Hematopoietic multipotent progenitor cell (in vitro differentiated cells): ENCODE measurements at places on chromosomes 11 and 22.

- DNase-seq = no peak
Observed at GRCh38 chr11:111209543-111210355, 35.8 kb upstream of the POU2AF2 start.

DNA sequence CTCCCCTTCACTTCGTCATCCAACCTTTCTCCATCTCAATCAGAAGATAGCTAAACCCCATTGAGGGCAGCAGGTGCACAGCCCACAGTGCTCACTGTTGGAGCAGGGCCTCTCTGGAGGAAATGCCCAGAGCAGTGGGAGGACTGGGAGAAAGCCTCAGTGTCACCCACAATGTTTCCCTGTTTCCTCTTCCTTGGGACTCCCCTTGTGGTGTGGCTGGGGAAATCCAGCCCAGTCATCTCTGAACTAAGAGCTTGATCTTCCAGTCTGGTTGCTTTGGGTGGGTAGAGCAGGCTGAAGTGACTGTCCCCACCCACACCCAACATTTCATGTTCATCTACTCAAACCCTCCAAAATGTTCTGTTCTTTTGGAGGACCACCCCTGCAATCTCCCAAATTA is 29.8 kb upstream of the EED start:
- DNase-seq = no peak

DNA sequence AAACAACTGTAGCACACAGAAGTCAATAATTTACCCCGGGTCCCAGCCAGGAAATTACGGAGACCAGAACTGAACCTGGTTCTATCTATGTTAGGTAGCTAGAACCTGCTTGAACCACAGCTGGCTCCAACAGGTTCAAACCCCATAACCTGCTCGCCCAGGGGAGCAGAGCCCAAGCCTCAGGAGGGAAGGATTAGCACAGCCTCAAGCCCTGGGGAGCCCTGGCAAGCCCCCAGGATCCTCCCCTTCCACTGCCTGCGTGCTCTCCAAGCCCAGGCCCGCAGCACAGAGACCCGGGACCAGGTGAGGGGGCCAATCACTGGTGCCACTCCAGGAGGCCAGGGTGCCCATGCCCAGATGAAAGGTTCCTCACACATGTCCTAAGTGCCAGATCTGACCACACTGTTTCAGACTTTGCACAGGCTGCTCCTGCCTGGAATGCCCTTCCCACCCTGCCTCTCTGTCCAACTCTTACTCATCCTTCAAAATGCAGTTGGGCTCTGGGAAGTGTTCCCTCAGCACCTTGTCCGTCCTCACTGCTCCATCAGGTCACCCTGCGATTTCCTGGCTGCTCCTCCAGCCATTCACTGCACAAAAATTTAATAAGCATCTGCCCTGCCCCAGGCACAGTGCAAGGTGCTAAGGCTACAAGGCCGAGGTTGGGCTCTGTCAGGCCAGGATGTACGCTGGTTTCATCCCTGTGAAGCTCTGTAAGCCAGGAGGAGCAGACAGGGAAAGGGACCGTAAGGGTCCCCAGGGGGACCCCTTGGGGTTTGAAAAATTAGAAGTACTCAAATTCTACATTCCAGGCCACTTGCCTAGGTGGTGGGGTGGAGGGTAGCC is 32.2 kb downstream of the ARRB1 start:
- no peak for DNase-seq

- no peak for DNase-seq
Observed at GRCh38 chr22:50523806-50524675, 1.4 kb downstream of the SCO2 start.

GRCh38 chr11:77801477-77801876 is 19.0 kb downstream of the RSF1 start:
- DNase-seq = no peak

- DNase-seq = no peak
Observed at GRCh38 chr22:47001288-47001687, 238.8 kb downstream of the TBC1D22A start.

GRCh38 chr11:57597916-57598830 is 688 bp downstream of the SERPING1 start:
- DNase-seq = no peak

GRCh38 chr11:97544431-97544830 is 1154.6 kb downstream of the JRKL start:
- DNase-seq = no peak

GRCh38 chr11:127136438-127136837 is 135.9 kb upstream of the KIRREL3 start:
- no peak for DNase-seq

GRCh38 chr11:21630934-21631478 is 561.9 kb upstream of the ANO5 start:
- DNase-seq = no peak

GRCh38 chr11:65309006-65309405 is 5.7 kb upstream of the CDC42EP2 start:
- DNase-seq = no peak

- no peak for DNase-seq
Observed at GRCh38 chr11:1570531-1570895, 1.6 kb downstream of the DUSP8 start.

DNA sequence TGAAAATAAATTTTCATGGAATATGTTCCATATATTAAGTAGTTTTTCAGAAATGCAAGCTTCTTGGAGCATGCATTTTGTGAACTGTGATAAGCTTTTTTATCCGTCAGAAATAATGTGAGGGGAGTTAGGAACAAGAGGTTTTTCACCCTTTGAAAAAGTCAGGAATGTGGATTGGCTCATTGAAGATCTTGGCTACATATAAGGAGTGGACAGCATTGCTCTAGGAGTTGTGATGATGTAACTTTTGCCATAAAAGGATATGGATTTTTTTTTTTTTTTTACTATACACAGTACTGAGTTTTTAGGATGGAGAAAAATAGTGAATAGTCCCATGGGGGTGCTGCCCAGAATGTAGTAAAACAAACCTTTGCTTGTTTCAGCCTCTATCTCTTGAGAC is 180.2 kb downstream of the NAV2 start:
- no peak for DNase-seq

DNA sequence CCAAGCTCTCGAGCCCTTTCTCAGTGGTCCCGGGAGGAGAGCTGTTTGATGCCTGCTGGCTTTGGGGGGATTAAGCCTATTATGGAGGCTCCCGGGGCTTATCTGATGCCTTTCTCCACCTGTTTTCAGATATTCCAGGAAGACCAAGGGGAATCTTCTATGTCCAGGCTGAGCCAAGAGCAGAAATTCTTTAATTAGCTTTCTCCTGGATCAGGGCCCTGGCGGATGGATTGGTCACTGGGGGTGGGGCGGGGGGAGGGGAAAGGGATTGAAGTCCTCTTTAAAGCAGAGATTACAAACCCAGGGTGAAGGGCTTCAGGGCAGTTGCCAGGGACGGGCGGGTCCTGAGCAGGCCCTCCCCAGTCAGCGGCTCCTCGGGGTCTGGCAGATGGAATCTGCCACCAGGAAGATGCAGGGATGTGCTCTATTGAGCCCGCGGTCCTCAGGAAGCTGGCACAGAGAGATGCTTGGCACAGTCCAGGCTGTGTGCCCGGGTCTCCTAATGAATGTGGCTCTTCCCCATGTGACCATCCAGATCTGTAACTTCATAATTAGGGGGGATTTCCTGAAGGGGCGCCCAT is 33.6 kb downstream of the MACROD1 start:
- DNase-seq = no peak

- no peak for DNase-seq
Observed at GRCh38 chr22:20395181-20395906, 1.4 kb downstream of the ZNF74 start.

DNA sequence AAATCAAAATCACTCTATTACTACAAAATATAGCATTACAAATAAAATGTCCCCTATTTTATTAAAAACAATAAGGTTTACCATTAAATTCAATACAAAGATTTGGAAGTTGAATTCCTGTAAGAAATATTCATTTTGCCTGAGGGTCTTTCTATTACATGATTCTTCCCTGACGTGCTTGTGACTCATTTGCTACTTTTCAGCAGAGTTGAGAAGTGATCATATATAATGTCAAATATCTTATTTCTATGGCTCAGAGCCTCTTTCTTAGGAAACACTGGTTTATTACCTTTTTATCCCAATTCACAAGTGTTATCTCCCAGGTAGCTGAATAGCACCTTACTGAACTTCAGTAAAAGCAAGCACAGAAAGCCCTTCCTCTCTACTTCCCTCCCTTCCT is 65.2 kb upstream of the CNTN5 start:
- DNase-seq = no peak

- peak; percentile 24 for DNase-seq
Observed at GRCh38 chr11:105673089-105673488, 63.2 kb downstream of the GRIA4 start.

- no peak for DNase-seq
Observed at GRCh38 chr11:27085111-27085510, 44.5 kb downstream of the BBOX1 start.

DNA sequence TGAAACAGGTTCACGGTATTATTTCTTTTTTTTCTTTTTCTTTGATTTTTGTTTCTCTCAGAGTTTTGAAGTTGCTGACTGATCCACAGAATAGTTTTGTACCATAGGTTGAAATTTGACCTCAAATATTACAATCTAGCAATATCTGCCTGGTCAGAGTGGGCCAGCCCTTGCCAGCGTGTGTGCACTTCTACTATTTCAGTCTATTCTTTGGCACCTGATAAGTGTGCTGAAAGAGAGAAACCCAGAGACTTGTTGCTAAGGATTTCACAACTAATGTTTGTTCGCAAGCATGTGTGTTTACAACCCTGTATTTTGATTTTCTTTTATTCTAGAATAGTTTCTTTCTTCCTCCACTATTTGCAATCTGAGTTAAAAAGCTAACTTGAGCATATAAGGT is 1125.2 kb upstream of the CNTN5 start:
- no peak for DNase-seq

GRCh38 chr11:47185305-47186075 is 744 bp downstream of the PACSIN3 start:
- no peak for DNase-seq
